CD8-positive, alpha-beta T cell (primary cell): ENCODE measurements at places on chromosomes 2 and 18.

GRCh38 chr18:36187193-36187825 is at the start of gene MOCOS:
Gene MOCOS (plus strand): TSS chr18:36187497. CDS start chr18:36187540, 43 bp downstream.
- DNase-seq: no peak

DNA sequence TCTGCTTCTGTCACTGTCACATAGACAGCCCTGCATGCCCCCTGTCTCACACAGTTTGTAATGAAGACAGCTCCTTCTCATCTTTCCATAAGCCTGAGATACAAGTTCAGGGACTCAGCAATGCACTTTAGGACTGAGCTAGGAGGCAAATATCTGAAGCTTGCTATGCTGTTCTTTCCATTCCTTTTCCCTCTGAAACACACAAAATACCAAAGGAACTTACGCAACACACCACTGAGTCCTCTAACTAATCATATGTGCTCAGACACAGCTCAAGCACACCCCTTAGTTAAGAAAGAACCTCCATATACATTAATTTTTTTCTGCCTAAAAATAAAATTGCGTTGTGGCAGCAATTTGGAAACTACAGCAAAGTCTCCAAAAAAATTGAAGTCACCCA is 17.9 kb downstream of the SERPINB8 start:
- DNase-seq: no peak

DNA sequence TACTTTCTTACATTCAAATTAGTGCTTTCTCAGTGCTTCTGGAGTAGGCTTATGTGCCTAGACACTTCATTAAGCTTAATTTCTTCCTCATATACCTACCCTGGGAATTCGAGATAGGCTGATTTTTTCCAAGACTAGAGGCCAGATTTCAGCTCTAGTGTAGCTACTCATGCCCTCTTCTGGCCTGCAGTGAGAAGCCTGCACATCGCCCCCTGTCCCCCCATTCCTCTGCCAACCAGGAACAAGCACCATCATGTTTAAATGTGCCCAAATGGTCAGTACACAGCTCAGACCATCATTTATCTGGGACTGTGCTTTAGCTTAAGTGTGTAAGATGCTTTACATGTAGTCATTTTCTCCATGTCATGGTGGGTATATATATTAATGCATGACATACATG is 1218.8 kb upstream of the LRRTM1 start:
- DNase-seq: no peak

DNA sequence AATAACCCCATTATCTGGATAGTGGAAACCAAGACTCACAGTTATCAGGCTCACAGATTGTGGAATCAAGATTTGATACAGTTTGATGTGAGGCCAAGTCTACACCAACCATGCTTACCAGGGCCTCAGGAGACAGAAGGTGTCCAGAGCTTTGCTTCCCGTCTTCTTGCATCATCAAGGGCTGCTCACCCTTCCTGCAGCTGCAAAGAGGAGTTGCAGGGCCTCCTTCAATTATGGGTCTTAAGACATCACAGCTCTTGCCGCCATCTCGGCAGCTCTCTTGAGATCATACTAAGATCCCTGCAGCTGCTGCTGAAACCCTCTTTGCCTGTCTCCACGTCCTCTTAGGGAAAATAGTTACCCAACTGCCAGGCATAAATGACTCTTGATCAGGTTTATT is 176.0 kb downstream of the MGAT5 start:
- DNase-seq: no peak
